ENCODE measurements at places on chromosomes 7 and 10. TPM values are rescaled to one million over a fixed set of nuclear protein-coding genes. Genes with fewer than 3 reads are reported as not detected.

DNA sequence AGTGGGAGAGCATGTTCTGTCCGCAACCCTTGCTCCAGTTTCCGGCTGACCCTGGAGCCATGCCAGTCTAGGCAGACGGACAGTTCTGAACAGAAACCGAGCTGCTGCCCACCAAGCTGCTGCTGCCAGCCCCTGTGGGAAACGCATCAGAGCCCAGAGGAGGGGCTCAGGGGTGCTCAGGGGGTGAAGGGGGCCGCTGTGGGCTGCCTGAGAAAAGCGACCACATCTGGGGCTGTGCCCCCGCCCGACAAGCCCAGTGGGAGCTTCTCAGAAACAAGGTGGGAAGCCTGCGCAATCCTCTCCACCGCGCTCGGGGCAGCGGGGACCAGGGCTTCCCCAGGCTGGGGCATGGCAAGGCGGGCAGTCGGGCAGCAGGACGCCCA is 38.8 kb upstream of the CFAP46 start:
- H3K4me3 ChIP-seq = no peak overlapping the region
- H3K36me3 ChIP-seq = no peaks in the 10 kb centered on the region
- no peaks in the 10 kb centered on the region for H3K4me1 ChIP-seq
- H3K27me3 ChIP-seq = peaks cover 20% of the 10 kb centered on the region

DNA sequence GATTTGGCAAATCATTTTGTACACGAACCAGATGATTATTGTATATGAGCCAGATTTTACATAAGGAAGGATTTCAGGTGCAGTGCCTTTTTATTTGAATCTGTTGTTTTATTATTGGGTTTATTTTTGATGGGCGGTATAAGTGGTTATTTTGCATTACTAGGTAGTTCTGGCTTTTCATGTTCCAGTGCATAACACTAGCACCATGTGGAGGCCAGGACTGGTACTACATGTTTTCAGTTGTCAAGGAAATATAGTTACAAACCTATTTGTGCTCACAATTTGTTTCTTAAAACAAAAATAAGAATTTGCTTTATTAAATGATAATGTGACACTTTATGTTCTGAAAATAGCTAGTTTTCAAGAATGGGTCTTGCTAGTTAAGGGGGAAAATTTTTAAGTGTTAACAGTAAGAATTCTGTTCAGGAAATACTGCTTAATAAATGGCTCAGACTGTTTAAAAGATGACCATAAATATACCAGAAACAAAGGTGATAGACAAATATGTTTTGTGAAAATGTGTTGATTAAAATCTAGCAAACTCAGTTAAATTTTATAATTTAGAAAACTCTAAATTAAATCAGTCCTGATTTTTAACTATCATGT is 7.1 kb upstream of the SEMA3E start:
- H3K27ac ChIP-seq = no peak overlapping the region
- DNase-seq = peak; percentile 54
- H3K27me3 ChIP-seq = peaks cover 35% of the 10 kb centered on the region
- H3K36me3 ChIP-seq = no peaks in the 10 kb centered on the region
- H3K4me1 ChIP-seq = no peaks in the 10 kb centered on the region

- no peaks in the 10 kb centered on the region for H3K27me3 ChIP-seq
- no peaks in the 10 kb centered on the region for H3K36me3 ChIP-seq
- H3K27ac ChIP-seq = no peak overlapping the region
- no peak for DNase-seq
Observed at GRCh38 chr7:85324145-85324799, 137.4 kb upstream of the SEMA3D start.

GRCh38 chr10:73228247-73228646 is 18.8 kb downstream of the DNAJC9 start:
- DNase-seq = no peak
- H3K27ac ChIP-seq = no peak overlapping the region
- peaks cover 8% of the 10 kb centered on the region for H3K36me3 ChIP-seq
- no peaks in the 10 kb centered on the region for H3K4me1 ChIP-seq
- no peaks in the 10 kb centered on the region for H3K27me3 ChIP-seq

GRCh38 chr7:1081931-1082401 is 5.9 kb upstream of the GPER1 start:
- no peaks in the 10 kb centered on the region for H3K27me3 ChIP-seq
- no peak for DNase-seq
- no peaks in the 10 kb centered on the region for H3K36me3 ChIP-seq
- H3K4me1 ChIP-seq = peaks cover 8% of the 10 kb centered on the region
- no peak overlapping the region for H3K27ac ChIP-seq
- H3K4me3 ChIP-seq = no peak overlapping the region

- no peaks in the 10 kb centered on the region for H3K27me3 ChIP-seq
- H3K4me3 ChIP-seq = no peak overlapping the region
- DNase-seq = no peak
- no peak overlapping the region for H3K27ac ChIP-seq
Observed at GRCh38 chr7:64640504-64640903, 25.4 kb upstream of the ZNF107 start.

PNLIPRP3 gene
- not detected for total RNA-seq

Measured in A673 (cell line).